AG08395 (cell line): ENCODE measurements at places on chromosomes 1 and 21.

- peak; percentile 54 for DNase-seq
These were observed 209.9 kb downstream of the FAF1 start for GRCh38 chr1:50750021-50750619.

DNA sequence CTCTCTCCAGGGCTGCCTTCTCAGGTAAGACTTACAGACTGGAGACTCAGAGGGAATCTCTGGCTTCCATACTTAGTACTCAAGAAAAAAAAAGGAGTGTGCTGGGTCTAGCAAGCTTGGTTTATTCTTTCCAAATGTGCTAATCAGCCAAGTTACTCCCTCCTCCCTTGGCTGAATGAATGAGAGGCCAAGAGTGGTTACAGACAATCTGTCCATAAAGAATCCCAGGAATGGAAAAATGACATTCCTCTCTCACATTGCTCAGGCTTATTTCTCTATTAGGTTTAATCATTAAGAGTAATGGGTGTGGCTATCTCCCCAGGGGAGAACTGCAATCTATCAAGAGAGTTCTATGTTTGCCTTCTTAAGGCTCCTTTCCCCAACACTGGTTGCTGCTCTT is 547.3 kb upstream of the PLXNA2 start:
- peak; percentile 14 for DNase-seq

- no peak for DNase-seq
These were observed 45.3 kb downstream of the KCTD3 start for GRCh38 chr1:215612391-215612790.

DNA sequence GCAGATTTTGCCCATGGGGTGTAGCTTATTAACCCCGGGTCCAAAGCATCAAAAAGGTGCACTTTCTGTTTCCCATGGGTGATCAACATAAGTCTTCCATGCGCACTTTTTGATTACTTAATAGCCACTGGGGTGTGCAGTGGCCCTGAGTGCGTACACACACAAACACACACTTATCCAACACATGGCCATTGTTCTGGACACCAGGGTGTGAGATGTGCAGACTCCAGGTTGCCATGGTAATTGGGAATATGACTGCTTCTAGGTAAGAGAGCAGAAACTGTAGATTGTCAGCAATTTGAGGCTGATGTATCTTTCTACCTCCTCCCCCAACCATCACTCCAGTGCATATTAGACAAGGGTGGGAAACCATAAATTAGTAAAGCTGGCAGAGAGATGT is 68.8 kb downstream of the MAB21L3 start:
- no peak for DNase-seq

- peak; percentile 48 for DNase-seq
These were observed 8.7 kb downstream of the KIRREL1 start for GRCh38 chr1:158002022-158002630.

DNA sequence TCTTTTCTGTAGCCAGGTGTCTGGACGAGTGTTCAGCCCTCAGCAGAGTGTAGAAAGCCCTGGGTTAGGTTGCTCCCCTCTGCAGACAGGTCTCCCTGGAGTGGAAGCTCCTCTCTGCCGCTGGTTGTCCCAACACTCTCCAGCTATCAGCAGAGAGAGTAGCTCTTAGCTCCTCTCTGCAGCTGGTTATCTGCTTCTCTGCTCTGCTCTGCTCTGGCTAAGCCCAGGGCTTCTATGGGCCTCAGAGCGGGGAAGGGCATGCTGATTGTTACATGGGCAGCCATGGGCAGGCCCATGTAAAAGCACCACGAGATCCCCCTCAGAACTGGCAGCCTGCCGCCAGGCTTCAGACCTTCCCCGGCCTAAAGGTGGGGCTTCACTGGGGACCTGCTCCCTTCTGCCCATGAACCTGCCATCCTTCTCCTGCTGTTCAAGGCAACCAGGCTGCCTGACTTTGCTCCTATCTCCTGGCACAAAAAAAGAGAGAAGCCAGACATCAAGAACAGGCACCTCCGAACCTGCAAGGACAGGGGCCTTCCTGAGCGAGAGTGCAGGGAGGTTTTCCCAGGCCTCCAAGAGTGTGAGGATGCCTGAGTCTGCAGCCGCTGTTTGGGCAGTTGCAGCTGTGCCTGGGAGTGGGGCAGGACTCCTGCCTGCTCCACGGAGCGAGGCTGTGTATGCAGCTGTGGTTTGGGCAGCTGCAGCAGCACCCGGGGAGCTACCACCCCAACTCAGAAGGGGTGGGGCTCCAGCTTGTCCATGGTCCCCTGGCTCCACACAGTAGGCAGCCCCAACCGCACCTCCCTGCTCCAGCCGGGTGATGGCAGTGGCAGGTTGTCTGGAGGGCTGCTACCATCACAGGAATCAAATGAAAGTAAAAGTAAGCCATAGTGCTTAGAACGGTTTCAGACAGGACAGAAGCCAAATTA is 973.7 kb downstream of the LTN1 start:
- DNase-seq: no peak

DNA sequence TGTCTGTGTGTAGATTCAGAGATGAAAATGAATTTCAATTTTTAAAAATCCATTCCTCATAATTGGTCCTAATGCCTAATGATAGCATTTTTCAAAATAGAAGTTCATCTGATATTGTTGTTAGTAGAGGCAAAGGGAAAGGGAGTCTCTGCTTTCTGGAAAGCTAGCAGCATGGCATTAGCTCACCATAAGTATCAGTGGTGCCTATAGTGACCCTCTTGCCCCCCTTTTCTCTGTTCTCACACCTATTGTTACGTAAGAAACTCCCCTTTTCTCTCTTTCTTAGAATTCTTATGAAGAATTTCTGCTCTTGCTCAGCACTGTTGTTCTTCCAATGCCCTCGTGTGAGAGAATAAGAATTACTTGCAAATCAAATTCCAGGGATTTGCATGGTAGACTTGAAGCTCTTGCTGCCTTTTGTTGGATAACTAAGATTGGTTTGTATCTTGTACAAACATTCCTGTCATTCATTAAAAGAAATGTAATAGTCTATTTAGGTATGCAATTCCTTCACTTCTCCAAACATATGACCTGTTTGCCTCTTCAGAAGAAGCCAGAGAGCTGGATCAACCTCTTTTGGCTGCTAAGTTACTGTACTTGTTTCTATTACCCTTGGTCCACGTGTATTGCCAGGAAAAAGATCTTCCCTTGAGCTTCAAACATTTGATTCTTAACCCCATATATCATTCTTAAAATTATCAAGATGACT is 69.2 kb upstream of the MAGI3 start:
- DNase-seq: no peak

- no peak for DNase-seq
These were observed 1.3 kb downstream of the BRINP3 start for GRCh38 chr1:190476321-190476720.

DNA sequence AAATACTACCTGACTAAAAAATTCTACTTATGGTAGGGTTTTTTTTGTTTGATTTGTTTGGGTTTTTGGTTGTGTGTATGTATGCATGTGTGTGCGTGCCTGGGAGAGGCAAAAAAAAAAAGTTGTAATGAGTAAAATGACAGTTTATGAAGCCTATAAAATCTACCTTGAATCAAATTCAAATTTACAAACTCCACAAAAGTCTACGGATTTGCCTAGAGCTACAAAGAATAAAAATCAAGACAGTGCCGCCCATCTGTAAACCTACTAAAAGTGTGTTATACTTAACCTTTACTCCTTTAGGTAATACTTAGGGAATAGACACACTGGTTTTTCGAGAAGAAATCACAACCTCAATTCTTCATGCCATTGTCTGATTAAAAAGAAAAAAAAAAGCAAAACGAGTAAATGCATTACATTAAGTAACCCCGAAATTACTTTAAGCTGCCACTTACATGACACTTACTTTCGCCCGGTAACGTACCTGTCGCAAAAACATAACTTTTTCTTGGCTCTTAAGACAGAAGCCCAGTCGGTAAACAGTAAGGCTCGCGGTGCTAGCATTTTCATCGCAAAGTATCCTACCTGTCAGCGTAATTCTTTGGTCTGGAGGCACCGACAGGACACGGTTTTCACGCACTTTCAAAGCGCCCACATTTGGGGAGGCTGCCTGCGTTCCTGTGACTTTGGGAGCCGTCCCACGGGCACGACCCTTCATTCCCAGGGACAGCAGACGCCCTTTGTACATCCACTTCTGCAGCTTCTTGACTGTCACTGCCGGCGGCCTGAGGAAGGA is 951 bp downstream of the SYDE2 start:
- no peak for DNase-seq

DNA sequence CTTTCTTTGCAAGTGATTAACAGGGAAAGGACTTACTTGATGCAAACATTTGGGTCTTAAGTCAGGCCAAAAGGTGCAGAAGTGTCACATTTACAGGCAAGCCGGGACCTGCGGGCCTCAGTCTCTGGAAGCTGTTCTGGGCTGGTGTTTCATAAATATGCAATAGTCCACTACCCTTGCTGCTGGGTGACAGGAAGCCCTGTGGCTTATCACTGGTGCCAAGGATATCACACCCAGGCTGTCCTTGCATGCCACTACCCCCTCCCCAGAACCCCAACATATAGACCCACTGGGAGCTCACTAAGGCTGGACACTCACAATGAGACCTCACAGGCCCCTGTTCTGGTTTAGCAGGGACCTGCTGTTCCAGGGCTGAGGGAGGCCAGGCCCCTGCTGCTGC is 3.4 kb upstream of the LEFTY2 start:
- no peak for DNase-seq

- no peak for DNase-seq
These were observed 111.1 kb downstream of the RERE start for GRCh38 chr1:8706291-8706690.
